8988T (cell line): ENCODE measurements at places on chromosomes 4 and X.

GRCh38 chr4:17362430-17362829 is 149.5 kb downstream of the QDPR start:
- no peak for DNase-seq

DNA sequence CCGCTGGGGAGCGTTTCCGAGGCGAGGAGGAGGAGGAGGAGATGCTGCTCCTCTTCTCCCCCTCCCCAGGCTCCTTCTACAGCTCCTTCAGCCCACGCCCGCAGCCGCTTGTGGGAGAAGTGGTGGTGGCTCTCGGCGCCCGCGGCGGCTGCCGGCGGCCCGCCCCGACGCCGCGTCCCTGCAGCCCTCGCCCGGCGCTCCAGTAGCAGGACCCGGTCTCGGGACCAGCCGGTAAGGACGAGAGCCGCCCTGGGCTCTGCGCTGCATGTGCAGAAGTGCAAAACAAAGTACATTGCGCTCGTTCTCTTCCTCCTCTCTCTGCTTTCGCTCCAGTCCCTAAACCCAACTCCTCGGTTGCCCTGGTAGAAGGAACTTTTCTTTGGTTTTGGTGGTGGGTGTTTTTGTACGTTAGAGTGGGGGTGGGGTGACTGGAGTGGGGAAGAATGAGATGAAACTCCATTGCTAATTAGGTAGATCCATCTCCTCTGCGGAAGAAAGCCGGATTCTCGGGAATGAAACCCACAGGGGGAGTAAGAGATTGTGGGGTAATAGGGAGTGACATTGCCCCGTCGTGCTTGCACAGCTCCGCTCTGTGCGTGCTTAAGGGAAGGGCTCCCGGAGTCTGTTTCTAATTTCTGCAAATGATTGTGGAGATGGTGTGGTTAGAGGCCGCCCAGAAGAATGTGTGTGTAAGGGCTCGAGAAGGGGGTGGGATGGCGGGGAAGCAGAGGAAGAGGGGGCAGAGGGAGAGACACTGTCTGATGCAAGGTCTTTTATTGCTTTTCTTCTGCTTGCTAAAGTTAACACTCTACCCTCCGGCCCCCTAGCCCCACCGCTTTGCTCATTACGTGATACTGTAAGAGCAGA is 677 bp downstream of the PTPN13 start:
- DNase-seq = no peak

DNA sequence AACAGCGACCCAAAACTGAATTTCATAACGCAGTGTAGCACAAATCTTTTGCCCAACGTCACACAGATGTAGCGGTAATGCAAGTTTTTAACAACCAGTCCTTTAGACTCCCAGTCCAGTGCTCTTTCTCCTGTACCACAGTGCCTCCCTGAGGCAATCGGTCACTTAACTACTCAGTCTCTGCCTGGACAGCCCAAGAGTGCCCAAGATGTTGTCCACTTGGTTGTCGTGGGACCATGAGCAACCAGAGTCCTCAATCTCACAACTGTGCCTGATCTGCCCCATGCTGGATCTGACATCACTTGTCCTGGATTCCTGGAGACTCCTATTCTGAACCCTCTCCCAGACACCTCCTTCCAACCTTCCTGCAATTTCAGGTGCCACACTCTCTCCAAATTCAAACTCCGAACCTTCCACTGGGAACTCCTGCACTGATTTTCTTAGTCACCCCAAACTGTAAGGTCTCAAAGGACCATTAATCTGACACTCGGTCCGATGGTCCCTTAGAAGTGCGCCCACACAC is 702 bp downstream of the MMGT1 start:
- DNase-seq = no peak

- DNase-seq = no peak
These were observed 11.0 kb downstream of the ATP5ME start for GRCh38 chr4:663046-663437.
